Liver (tissue), 10 donors: ENCODE measurements at places on chromosomes 13 and 19.

DNA sequence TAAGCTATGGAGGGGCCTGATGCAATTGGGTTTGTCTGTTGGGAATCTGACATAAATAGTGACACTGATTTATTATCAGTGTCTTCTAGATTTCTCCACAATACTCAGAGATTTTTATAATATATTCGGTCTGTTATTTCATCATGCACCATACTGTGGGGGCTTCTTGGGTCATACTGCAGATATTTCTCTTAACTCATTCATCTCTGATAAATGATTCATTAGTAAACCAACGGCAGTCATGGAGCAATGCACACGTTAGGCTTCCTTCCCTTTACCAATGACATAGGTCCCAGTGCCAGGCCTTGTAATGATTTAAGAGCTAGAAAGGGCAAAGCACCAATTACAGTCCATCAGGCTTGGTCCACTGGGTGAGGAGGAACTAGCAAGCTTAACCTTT is 53.6 kb downstream of the FAM216B start:
- DNase-seq, result no peak

GRCh38 chr13:94267581-94268366 is 211.7 kb downstream of the DCT start:
- DNase-seq, result no peak

GRCh38 chr19:44692379-44692721 is 6.6 kb upstream of the CEACAM16 start:
- DNase-seq, result no peak

- no peak for DNase-seq
Observed at GRCh38 chr13:23427881-23428528, 5.5 kb downstream of the SACS start.

DNA sequence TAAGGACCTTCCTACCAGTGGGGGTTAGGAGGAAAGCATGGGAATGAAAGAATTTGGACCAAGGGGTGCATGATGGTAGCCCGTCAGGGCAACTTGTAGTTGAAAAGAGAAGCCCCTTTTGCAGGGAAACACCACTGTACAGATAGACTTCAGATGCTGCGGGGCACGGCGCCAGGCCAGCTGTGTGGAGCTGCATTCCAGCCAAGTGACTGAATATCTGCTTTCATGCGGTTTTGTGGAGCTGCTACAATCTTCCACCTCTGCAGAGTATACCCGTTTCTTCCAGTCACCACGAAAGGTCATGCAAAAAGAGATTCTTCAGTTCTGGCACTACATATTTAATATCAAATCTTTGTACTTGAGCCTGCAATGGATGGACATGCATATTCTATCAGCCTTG is 104.7 kb downstream of the RGCC start:
- no peak for DNase-seq

GRCh38 chr13:45851171-45851921 is at the start of gene SIAH3:
Gene SIAH3 (minus strand): TSS chr13:45851753. CDS start chr13:45851629, 124 bp downstream.
- no peak for DNase-seq

DNA sequence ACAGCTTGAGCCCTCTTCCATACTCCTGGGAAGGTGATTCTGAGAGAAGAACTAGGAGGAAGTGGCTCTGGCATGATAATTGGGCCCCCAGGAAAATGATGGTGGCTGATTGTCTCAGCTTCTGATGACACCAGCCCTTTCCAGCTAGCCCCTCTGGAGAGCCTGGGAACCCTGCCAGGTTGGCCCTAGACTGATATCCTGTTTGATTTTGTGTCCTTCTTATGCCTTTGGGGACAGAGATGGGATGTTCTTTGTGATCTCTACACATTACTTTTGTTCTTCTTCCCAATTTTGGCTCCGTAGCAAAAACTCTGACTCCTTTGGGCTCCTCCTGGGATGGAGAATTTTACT is 39.7 kb downstream of the ERICH6B start:
- no peak for DNase-seq

GRCh38 chr13:112964971-112965492 is 4.0 kb upstream of the MCF2L start:
- no peak for DNase-seq

DNA sequence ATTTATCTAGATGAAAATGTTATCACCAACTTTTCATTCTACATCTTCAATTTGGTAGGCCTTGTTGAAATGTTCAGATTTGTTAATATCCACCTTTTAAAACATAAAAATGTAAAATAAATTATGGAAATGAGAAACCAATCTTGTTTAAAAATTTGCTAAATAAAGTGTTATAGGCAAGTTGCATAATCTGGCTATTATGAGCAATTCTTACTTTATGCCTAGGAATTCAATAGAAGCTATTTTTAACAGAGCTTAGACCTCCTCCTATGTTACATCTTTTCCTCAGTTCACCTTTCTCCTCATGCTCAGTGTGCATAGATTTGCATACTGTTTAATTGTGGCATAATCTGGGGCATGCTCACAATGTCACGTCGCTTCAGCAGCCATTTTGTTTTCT is 87.9 kb upstream of the POSTN start:
- no peak for DNase-seq

DNA sequence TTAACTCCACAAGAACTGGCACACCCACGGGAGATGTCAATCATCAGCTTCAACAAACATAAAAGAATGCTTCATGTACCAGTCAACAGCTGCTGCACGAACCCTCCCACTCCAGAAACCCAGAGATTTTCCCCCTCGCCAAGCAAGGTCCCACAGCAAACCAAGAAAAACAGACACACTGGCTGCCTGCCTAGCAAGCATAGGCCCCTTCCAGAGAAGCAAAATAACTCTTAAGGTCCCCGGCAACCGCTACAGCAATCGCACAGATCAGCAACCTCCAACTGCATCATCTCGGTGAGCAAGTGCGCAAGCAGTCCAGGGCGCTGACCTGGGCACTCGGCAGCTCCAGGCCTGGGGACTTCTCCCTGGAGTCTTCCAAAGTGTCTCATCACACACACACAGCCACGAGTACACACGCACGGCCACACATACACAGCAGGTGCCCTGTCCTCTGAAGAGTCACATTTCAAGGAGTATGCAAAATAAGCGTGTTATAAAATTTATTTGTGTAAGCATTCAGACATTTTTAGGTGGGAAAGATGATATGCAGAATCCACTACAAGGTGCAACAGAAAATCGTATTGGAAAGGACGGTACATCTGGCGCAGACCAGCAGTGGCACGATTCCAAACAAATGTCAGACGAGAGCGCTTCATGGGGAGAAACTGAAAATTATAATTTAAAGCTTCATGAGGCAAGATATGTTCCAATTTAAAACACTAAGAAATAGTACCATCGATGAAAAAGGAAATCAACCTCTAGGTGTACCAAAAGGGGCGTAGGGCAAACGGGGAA is 125.0 kb downstream of the STK24 start:
- no peak for DNase-seq

- no peak for DNase-seq
Observed at GRCh38 chr13:40094056-40094455, 438.6 kb downstream of the COG6 start.
